Endothelial cell of umbilical vein (primary cell): ENCODE measurements at places on chromosomes 16 and 17. TPM values are rescaled to one million over a fixed set of nuclear protein-coding genes. Genes with fewer than 3 reads are reported as not detected.

GRCh38 chr17:58504826-58505351 lies 9.5 kb downstream of the MTMR4 start:
- no peak overlapping the region for H3K4me3 ChIP-seq
- H3K27ac ChIP-seq = no peak overlapping the region
- no peaks in the 10 kb centered on the region for H3K4me1 ChIP-seq
- no peak for DNase-seq
- peaks cover 10% of the 10 kb centered on the region for H3K36me3 ChIP-seq

- no peak overlapping the region for H3K4me3 ChIP-seq
- H3K27ac ChIP-seq = no peak overlapping the region
- no peaks in the 10 kb centered on the region for H3K36me3 ChIP-seq
- H3K27me3 ChIP-seq = no peaks in the 10 kb centered on the region
- DNase-seq = no peak
- H3K4me1 ChIP-seq = peaks cover 8% of the 10 kb centered on the region
These were observed 5.2 kb downstream of the IL32 start for GRCh38 chr16:3070608-3071111.

ITGAX gene
- total RNA-seq = 0.72 and 1.4 TPM in 2 replicates

- DNase-seq = no peak
- H3K36me3 ChIP-seq = no peaks in the 10 kb centered on the region
- no peaks in the 10 kb centered on the region for H3K4me1 ChIP-seq
These were observed 23.4 kb downstream of the C17orf67 start for GRCh38 chr17:56810343-56810742.

GRCh38 chr17:63275971-63276745 lies 169.9 kb downstream of the CYB561 start:
- H3K27ac ChIP-seq = peak overlapping the region; percentile 28
- peaks cover 38% of the 10 kb centered on the region for H3K4me1 ChIP-seq
- H3K36me3 ChIP-seq = no peaks in the 10 kb centered on the region
- no peaks in the 10 kb centered on the region for H3K27me3 ChIP-seq
- no peak for DNase-seq

GRCh38 chr17:42251115-42251514 lies 25.1 kb downstream of the STAT5B start:
- no peak overlapping the region for H3K4me3 ChIP-seq
- peak; percentile 41 for DNase-seq
- H3K27ac ChIP-seq = peak overlapping the region; percentile 11
- H3K36me3 ChIP-seq = no peaks in the 10 kb centered on the region

DNA sequence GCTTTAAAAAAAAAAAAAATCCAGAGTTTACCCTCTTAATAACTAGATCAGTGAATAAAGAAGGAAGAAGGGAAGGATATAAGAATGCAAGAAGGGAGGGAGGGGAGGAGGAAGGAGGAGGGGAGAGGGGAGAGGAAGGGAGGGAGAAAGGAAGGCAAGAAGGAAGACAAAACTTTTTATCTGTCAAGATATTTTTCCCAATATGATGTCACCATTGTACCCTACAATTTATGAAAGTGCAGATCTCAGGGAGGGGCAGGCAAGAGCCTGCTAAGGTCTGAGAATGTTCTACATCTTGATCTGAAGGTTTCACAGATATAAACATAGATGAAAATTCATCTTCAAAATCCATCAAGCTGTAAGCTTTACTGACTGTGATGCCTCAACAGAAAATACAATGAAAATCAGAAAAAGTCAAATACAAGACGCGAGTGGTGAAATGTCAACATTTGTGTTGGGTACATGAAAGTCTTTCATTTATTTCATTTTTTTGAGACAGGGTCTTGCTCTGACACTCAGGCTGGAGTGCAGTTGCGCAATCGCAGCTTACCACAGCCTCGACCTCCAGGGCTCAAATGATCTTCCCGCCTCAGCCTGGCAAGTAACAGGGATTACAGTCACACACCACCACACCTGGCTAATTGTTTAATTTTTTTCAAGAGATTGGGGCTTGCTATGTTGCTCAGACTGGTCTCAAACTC lies 57.1 kb upstream of the EMP2 start:
- no peaks in the 10 kb centered on the region for H3K36me3 ChIP-seq
- H3K27ac ChIP-seq = no peak overlapping the region
- no peak for DNase-seq
- H3K4me1 ChIP-seq = no peaks in the 10 kb centered on the region
- H3K27me3 ChIP-seq = no peaks in the 10 kb centered on the region
- no peak overlapping the region for H3K4me3 ChIP-seq

DNA sequence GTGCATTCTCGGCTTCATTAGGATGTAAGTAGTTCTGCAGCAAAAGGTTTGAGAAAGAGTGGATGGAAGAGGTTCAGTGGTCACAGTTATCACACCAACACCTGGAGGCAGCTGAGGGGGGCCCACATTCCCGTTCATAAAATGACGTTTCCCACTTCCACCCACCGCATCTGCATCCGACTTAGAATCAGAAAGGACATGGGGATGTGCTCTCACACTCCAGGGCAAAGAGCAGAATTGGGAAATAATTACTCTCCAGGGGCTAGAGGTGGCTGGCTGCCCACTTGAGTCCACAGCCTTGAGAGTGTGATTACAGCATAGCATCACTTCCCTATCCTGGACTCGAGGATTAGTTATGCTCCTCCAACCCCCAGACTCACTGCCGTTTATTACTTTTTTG lies 122.0 kb downstream of the CPPED1 start:
- no peak overlapping the region for H3K4me3 ChIP-seq
- no peaks in the 10 kb centered on the region for H3K27me3 ChIP-seq
- no peak for DNase-seq
- H3K27ac ChIP-seq = no peak overlapping the region
- peaks cover 8% of the 10 kb centered on the region for H3K4me1 ChIP-seq
